ENCODE measurements at places on chromosomes 3 and 15.

DNA sequence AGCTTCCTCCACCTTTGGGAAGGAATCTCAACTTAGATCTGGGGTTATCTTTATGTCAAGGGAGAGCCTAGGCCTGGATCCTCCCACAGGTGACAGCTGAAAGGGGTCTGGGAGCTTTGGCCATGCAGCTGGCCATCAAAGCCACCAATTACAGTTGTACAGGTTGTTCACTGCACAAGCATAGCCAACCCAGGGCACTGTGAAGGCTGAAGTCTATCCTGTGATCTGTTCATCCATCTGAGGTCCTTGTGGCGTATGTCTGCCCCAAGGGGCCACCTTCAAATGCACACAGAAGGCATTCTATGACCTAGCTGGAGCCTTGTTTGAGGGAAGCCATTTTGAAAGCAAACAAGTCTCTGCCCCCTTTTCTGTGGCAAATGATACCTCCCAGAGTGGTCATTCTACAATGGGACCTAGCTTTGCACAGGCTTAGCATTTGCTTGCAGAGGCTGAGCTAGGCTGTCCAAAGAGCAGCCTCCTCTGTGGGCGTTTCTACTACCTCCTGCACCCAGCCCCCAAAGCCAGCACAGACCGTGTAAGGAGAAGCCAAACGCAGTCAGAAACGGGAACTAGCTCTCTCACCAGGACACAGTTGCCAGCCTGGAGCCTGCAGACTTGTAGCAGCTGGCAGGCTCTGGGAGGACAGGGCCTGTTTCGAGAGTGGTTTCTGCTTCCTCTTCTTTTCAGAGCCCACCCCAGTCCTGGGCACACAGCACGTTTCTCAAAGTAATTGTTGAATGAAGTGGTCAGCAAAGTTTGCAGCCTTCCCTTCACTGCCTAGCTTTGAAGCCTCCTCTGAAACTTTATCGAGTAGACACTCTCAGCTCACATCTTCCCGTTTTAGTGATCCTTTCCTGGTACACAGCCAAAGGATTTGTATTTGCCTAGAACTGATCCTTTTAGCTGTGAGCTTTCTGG is 157.3 kb upstream of the SMAD3 start:
- DNase-seq: no peak

DNA sequence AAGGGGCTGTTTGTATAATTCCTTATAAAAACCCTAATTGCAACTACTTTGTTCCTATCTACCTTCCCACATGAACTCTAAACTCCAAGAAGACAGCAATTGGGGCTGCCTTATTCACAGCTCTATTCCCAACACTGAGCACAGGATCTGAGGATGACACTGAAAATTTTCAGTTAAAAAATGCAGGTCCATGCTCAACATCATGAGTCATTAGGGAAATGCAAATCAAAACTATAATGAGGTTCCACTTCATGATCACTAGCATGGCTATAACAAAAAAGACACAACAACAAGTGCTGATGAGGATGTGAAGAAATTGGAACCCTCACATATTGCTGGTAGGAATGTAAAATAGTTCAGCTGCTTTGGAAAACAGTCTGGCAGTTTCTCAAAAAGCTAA is 12.9 kb downstream of the SUMF1 start:
- DNase-seq: no peak

GRCh38 chr3:123467046-123467445 is 18.2 kb upstream of the ADCY5 start:
- no peak for DNase-seq

- no peak for DNase-seq
These were observed 359.4 kb downstream of the VPS13C start for GRCh38 chr15:61700803-61701202.

DNA sequence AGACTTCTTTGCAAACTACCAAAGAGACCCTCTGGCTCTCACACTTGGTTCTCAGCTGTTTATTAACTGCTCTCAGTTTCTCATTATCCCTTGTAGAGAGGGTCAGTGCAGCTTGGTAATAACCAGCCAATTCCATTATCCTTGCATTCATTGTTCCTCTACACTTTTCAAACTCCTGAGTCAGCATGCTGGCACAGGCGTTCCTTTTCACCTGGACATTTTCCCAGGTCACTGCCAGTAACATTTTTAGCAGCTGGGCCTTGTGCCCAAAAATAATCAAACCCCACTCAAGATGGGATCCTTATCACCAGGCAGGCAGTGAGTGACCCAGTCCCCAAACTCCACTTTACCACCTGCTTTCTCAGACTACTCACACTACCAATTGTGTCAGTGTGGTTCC is 4.8 kb upstream of the SUMF1 start:
- no peak for DNase-seq

DNA sequence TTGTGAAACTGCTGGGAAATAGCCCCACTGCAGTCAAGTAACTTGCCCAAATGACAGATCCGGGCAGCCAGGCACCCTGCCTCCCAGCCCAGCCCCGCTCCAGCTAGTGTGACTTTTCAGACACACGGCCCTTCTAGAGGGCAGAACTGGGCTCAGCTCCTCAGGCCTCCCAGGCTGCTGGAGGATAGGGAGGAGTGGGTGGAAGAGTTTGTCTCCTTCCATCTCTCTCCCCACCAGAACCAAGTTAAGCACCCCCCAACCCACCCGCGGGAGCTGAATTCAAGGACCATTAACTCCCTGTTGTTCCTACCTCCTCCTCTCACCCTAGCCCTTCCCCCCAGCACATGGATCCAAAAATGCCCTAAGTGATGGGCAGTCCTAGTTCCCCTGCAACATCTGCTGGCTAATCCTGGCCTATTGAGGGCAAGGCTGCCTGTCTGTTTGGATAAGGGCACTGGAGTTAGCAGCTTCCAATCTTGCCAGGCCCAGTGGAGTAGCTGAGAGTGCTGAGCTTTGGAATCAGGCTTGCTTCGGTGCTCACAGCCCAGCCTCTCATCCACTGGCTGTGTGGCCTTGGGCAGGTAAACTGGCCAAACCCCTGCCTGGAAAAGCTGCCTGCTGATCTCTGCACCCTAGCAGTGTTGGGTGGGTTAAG is 3.1 kb downstream of the CCDC33 start:
- no peak for DNase-seq

DNA sequence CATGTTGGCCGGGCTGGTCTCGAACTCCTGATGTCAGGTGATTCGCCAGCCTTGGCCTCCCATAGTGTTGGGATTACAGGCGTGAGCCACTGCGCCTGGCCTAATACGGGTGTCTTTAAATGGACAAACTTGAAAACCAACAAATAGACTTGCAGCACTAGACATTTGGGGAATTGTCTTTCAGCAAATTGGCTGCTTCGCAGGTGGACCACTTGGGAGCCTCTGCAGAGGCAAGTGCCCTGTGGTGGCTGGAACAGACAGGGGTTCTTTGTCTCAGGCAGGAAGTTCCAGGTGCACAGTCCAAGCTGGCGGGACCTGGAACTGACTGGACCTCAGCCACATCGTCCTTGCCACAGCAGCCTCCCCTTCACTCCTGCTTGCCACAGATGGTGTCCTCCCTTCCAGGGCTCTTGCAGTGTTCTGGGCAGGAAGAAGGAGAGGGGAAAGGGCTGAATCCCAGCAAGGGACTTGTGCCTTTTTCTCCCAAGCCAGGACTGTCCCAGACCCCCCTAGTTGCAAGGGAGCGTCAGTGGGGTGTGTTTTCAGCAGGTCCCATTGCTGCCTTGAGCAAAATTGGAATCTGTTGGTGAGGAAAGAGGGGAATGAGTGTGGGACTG is 94.3 kb downstream of the TBC1D2B start:
- no peak for DNase-seq

GRCh38 chr15:73233623-73234022 is 135.1 kb downstream of the HCN4 start:
- no peak for DNase-seq

- DNase-seq: no peak
These were observed 7.8 kb downstream of the LINGO1 start for GRCh38 chr15:77624868-77625267.

- DNase-seq: no peak
These were observed 42.0 kb downstream of the SST start for GRCh38 chr3:187628169-187628568.

- no peak for DNase-seq
These were observed 165.5 kb downstream of the FBLN2 start for GRCh38 chr3:13714251-13714916.

GRCh38 chr3:33054100-33055092 is 42.5 kb downstream of the GLB1 start:
- no peak for DNase-seq

DNA sequence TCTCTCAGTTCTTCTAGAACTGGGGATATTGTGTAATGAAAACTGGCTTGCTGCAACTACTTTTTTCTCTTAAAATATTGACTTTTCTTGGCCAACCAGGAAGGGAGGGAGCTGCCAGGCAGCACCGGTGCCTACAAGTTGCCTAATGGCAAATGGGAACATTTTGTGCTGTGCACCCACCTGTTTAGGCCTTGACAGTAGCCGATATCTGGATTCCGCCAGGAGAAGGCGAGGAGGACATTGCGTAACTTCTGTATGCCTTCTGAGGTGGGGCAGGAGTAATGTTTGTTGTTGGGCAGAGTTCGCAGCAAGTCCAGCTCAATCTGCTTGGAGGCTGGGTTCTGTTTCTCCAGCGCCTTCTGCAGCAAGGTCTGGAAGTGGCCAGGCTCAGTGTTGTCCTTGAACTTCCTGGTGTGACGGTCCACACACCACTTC is 64.9 kb downstream of the TBC1D2B start:
- DNase-seq: no peak

DNA sequence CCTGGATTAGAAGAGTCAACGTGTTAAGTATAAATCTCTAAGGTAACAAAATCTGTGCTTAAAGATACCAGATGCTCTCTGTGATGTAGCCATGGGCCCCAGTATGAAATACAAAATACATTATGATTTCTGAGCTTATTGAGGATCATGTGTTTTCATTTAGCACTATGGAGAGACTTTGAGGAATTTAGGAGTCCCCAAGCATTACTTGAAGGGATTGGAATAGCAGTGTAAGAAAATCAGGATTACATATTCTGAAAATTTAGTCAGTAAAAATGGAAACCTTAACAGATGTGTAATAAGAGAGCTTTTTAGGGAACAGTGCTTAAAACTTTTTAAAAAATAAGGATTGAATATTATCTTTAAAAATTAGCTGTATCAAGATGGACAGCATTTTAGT is 35.5 kb downstream of the ECT2 start:
- no peak for DNase-seq

- DNase-seq: no peak
These were observed 11.6 kb upstream of the SLC6A20 start for GRCh38 chr3:45807681-45808540.

DNA sequence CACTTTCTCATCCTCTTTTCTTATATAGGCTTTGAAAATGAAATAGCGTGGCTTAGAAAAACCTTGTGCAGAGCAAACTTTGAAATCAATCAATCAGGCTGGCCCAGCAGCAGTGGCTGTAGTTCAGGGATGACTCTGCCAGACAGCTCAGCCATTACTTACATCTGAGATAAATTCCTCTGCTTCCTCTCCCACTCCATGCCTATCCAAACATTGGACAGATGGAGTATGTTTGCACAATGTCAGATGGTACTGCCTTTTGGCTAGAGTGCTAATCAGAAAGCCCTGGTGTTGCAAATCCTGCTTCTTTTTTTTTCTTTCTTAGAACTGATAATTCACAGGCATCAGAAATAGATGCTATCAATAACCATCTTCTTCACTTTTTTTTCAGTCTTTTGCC is 1065.1 kb downstream of the AGBL1 start:
- DNase-seq: no peak

- no peak for DNase-seq
These were observed 25.9 kb upstream of the GRIP2 start for GRCh38 chr3:14565868-14566588.

- DNase-seq: no peak
These were observed 27.2 kb downstream of the AKAP13 start for GRCh38 chr15:85407421-85408269.

GRCh38 chr3:66386011-66386924 is 114.6 kb downstream of the LRIG1 start:
- DNase-seq: no peak

GRCh38 chr3:66738625-66739365 is 238.0 kb upstream of the LRIG1 start:
- DNase-seq: no peak

DNA sequence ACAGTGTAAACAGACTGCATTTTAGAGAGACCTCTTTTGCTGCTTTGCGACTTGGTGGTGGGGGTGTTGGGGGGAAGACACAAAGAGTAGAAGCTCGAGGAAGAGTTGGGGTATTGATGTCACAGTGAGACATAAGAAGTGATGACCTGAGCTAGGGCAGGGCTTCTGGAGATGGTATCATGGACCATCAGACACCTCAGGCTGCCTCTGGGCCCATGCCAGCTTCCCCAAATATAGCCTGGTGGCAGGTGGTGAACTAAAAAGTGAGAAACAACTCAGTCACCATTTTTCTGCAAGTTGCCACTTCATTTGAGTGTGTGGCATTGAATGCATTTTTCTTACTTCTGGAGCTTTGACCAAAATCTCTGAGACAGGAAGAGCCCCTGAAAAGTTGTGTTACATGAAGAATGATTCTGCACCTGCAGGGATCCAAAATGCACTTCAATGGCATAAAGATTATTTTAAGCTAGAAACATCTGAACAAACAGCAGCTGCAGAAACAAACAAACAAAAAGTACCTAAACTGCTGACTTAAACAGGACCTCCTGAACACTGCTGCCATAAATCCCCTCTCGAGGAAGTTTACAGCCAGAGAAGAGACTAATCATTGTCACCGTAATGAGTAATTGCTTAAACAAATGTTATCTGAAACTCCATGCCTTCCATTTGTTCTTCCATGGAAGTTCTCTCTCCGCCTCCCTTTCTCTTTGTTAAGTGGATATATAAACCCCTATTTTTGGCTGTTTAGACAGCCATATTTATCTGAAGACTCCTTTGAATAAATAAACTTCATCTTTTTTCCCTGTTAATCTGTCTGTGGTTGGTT is 15.2 kb upstream of the XIRP1 start:
- no peak for DNase-seq

DNA sequence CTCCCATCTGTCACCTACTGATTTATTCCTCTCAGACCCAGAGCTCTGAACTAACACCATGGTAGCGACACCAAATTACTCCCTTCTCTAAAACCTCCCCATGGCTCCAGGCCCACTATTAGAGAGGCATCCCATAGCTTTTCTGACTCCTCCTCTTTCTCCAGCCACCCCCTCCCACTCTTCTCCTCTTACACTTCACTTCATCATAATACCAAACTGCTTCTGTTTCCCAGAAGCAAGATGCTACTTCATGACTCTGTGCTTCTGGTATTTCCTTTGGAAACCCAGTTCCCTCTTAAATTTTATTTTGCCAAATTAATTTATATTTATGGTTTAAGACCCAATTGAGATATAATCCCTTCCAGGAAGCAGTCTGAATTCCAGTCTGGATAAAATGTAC is 465.1 kb upstream of the PDZRN3 start:
- DNase-seq: no peak

- no peak for DNase-seq
These were observed 44.1 kb downstream of the MASP1 start for GRCh38 chr3:187247398-187247797.

All from stimulated activated CD8-positive, alpha-beta memory T cell treated with anti-CD3 and anti-CD28 coated beads, Interleukin-4, amount 100 ng/mL, for 1 hour (primary cell).